ENCODE measurements at places on chromosomes 7 and 10.

GRCh38 chr10:83229991-83230390, 909.3 kb upstream of the GHITM start:
- no peak for DNase-seq

DNA sequence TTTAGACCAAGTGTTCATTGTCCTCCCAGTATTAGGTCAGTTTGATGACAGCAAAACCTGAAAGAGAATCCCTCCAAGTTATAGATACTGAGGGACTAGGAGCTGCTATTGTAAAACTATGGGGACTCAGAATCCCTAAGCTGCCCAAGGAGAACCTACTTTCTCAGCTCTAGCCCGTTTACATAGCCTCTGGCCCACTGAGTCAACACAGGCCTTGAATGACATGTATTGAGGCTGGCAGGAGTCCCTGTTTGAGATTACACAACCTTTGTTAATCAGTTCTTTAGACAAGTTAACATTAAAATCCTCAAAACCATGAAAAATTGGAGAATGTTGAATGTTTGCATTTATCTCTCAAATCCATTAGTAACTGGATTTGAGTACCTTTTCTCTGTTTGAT, 1079.0 kb downstream of the KCNMA1 start:
- DNase-seq, result peak; percentile 63

DNA sequence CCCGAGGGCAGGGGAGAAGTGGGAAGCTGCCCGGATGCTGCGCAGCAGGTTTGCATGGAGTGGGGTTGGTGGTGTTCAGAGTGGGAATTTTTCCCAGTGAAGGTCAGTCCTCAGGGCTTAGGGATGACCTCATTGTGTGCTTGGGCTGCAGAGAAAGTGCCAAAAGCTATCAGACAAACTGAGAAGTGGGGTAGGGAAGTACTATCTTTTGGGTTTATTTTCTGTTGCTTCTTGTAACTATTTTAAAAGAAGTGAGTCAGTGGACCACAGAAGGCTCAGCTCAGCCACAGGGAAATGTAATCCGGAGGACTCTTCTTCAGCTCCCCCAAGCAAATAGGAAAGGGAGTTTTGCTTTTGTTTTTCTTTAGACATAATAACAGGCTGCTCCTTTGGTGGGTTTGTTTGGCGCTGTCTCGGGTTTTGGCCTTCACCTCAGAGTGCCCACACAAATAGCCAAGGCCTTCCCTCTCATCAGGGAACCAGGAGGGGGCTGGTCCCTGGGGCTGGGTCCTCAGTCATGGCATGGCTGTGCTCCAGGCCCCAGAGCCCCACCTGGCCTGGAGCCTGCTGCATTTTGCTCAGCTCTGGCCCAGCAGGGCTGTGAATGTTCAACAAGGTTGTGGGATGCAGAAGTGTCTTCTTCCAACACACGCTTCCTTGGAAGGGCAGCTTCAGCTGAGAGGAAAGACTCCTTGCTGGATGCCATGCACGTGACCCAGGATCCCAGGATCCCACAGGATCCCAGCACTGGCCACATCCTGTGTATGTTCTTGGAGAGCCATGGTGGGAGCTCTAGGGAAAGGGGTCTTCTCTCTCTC, 5.4 kb upstream of the FAM170B start:
- no peak for DNase-seq

DNA sequence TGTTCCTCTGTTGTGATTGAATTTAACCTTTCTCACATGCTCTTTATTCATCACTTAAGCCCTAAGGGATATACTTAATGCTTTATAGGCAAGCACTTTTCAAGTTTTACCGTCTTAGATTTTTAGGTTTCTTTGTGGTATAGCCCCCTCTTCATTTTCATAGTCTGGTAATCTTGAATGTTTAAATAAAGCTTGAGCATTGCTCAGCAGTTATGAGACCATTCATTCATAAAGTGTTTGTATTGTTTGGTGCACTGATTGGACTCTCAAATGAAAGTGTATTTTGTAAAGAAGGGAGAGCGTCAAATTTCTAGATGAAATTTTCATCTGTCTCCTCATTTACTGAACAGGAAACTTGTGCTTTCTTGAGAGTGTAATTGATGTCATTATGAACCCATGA, 25.2 kb downstream of the TASOR2 start:
- DNase-seq, result no peak

- no peak for DNase-seq
Measured at GRCh38 chr7:122944682-122945303, 50.7 kb downstream of the TAS2R16 start.

- DNase-seq, result peak; percentile 14
Measured at GRCh38 chr10:59675812-59676211, 33.8 kb downstream of the SLC16A9 start.
